ENCODE measurements at places on chromosomes 4 and X.

DNA sequence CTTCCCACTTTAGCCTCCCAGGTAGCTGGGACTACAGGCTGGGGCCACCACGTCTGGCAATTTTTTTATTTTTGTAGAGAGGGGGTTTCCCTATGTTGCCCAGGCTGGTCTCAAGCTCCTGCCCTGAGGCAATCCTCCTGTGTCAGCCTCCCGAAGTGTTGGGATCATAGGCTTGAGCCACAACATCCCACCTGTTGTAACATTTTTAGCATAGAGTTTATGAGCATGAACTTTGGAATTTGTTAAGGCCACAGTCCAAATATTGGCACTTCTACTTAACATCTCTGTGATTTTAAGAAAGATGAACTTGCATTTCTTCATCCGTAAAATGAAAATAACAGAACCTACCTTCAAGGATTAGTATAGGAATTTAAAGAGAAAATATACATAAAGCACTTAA, 445.6 kb downstream of the IQCM start:
- DNase-seq: no peak

GRCh38 chrX:15165832-15166231, 104.1 kb downstream of the ASB9 start:
- DNase-seq: no peak

GRCh38 chr4:1792832-1793495, at the start of gene FGFR3:
Gene FGFR3, plus strand, starts transcription at chr4:1793293. Its CDS starts 642 bp downstream, at chr4:1793935.
- no peak for DNase-seq

- no peak for DNase-seq
These were observed 41.5 kb downstream of the EFNB1 start for GRCh38 chrX:68870357-68870756.

GRCh38 chr4:8470451-8471024, 30.0 kb downstream of the TRMT44 start:
- no peak for DNase-seq

- DNase-seq: no peak
These were observed 130.6 kb upstream of the FAT1 start for GRCh38 chr4:186854256-186854655.

- DNase-seq: no peak
These were observed 168.2 kb upstream of the BCOR start for GRCh38 chrX:40265936-40266335.

DNA sequence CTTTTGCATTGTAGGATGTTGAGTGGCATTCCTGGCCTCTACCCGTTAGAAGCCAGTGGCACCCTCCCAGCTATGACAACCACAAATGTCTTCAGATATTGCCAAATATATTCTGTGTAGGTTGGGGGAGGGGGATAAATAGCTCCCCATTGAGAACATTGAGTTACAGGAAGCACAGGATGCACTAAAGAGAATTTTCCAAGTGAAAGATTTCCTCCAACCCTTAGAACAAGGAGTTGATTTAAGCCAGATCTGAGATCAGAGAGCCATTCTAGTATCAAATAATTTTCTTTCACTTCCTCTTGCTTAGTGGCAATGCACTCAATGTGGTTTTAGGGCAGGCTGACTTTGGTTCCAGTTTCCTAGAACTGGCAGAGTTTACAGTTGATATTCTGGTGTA, 436.6 kb downstream of the C4orf33 start:
- DNase-seq: peak; percentile 1

GRCh38 chr4:17236686-17237085, 275.2 kb downstream of the QDPR start:
- no peak for DNase-seq

DNA sequence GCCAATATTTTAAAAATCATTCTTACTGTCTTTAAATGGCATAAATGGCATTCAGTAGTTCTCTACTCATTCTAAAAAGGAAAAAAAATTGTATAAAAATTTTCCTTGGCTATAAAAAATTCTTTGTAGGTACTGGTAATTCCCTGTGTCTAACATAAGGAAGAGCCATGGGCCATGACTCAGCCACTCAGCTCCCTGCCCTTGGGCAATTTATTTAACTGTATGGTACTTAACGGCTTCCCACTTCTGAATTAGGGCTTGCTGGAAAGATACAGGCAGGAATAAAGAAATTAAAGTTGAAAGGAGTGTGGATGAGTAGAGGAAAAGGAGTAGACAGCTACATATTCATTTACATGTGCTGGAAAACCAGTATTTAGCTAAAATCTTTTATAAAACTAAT, 30.6 kb downstream of the ABHD18 start:
- DNase-seq: no peak

- no peak for DNase-seq
These were observed 146.2 kb upstream of the NDST4 start for GRCh38 chr4:115259642-115260041.

DNA sequence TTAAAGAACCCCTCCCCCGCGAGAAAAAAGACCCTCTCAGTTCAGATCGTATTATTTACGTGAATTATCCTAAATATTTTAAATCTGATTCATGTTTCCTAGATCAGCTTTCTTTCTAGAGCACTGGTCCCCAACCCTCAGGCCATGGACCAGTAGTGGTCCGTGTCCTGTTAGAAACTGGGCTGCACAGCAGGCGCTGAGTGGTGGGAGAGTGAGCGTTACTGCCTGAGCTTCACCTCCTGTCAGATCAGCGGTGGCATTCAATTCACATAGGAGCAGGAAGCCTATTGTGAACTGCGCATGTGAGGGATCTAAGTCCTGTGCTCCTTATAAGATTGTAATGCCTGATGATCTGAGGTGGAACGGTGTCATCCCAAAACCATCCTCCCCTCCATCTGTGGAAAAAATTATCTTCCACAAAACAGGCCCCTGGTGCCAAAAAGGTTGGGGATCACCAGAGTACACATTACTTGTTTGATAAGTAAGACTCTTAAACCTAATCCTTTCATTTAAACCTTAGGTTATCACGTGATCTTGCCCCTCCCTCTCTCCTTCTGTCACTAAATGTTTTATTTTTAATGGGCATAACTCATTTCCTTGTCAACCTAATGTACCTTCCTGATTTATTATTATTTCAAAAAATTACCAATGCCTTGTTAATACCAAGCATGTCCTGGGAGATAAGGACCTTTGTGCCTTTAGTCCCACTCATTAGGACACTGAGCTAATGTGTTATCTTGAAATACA, 442.9 kb downstream of the TLL1 start:
- DNase-seq: no peak

DNA sequence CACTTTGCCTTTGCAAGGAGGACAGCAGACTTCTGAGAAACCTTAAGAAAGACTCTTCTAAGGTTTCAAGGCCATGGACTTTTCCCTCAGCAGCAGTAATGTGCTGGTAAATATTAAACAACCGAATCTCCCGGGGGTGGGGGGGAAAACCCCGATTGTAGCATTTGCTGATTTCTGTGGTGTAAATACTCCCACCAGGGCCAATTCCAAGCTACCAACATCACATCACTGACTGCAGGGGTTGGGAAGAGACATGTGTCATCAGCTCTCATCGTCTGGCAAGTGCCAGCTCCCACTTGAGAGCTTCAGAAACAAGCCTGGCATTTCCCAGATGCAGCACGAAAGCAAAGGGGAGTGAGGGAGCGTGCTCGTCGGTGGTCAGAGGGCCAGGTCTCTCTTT, 101.2 kb downstream of the BCOR start:
- DNase-seq: no peak

DNA sequence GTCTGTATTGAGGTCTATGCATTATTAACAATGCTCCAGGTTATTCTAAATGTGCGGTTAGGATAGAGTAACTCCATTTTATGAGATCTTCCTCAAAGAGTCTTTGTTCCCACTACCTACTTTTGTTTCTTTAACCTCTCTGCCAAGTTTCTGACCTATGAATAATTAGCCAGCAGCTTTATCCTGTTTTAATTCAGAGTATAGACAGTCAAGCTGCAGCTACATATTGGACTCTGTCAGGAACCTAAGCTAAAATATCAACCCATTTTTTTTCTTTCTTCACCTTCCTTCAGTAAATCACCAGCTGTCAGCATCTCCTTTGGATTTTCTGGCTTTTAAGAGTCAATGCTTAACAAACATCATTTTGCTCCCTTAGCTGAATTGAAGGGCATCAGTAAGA, 72.3 kb downstream of the TMEM47 start:
- no peak for DNase-seq

DNA sequence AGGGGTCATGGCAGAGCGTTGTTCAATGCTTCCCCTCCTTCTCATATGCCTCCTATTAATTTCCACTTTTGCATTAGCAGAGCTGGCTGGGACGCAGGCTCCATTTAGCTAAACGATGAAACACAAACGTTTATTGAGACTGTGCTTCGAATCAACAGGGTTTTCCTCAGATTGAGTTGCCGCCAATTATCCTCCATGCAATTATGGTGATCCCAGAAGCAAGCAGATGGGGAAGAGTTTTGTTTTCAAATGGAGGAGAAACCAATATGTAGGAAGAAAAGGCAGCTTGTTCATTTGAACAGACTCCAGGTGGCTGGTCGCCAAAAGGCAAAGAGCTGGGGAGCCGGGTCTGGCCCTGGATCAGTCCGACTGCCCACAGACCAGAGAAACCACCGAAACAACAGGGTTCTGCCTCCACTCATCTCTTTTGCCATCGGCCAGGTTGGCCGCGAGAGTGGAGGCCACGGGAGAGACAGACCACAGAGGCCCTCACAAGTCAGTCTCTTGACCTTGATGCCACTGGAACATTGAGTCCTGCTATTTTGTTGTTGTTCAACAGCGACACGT, 184.8 kb downstream of the GBA3 start:
- no peak for DNase-seq

DNA sequence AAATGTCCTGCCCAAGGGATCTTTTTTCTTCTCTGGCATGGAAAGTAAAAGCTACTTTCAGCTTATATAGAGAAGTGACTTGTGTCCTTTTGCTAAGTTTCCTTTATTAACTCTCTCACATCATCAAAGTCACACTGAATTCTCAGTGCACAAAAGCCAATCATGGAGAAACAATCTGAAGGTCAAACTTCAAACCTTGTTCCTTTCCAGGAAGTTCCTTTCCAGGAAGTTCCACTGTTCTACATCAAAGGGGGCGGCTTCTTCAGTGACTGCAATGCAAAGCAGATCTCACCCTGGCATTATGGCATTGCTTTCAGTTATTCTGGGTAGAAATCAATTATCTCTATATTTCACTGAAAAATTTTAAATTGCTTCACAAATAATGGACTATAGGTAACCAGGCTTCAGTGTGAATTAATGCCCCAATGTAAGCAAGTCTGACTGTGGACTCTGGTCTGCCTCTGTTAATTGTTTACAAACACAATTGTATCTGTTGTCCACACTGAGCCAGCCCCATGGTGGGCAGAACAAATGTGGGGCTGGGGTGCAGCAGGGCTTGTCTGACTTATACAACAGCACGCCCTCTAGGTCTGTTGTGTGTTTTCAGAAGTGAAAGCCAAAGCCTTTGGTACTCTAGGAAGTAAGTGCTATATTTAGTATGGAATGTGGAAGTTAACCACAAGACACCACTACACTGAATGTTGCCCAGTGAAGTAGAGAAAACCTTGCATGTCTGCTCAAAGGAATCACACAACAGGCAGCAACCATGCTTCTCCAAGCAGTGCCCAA, 98.8 kb downstream of the CDS1 start:
- no peak for DNase-seq

DNA sequence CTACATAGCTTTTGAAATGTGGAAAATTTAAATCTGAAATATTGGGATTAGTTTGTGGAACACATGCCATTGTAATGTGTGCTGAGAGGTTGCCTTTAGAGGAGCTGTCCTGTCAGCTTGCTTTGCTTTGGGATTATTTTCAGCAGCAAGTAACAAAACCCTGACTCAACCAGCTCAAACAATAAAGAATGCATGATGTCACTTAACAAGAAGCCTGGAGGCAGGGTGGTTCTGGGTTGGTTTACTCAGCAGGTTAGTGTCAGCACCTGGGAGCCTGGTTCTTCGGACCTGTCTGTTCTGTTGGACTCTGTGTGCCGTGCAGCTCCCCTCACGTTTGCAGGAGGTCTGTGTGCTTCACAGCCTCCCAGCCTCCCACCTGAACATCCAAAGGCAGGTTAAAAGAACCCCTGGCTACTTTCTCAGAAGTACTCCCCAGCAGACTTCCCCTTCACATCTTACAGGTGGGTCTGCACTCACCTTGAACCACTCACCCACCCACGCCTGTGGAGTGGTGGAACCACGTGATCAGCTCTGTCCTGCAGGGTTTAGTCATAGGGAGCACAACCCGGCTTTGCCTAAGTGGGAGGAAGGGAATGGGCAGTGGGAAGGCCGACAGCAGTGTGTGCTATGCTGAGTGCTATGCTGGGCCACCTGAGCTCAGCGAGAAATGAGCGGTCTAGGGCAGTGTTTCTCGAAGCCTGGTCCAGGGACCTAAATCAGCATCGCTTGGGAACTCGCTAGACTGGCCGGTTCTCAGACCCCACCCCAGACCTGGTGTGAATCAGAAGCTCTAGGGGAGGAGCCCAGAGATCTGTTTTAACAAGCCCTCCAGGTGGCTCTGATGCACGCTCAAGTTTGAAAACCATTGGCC, 20.4 kb downstream of the TMEM131L start:
- no peak for DNase-seq

- DNase-seq: no peak
These were observed 13.6 kb upstream of the TMEM156 start for GRCh38 chr4:39045827-39046221.

DNA sequence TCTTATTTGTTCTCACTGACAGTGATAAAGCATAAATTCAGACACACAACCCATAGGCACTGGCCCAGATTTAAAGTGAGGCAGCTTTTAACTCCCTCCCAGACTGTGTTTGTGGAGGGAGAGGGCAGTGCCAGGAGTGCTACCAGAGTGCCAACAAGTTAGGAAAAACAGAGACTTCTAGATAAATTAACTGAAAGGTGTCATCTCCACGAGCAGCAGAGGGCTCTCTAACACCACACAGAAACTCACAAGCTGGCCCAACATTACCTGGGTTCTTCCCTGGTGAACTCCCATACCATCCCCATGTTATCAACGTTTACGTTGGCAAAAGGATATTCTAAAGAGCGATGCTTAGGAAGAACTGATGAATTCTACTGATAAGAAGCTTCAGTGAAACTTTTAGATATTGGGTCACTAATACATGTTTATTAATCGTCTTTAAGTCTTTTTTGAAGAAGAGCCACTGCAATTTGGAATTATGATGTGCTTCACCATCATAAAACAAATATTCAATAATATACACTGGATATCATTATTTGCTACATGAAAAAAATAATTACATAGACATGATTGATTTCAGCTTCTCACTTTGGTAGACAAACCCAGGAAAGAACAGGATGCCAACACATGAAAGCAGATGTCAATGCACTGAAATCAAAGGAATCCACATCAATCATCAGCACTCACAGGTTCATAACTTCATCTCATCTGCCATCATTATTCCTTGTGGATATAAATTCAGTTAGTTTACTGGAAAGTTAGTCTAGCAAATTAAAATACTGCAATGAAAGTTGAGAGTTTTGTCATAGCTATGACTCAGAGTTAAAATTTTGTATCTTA, 121.2 kb upstream of the NAP1L5 start:
- DNase-seq: peak; percentile 25

- no peak for DNase-seq
These were observed 23.5 kb downstream of the IRS4 start for GRCh38 chrX:108712886-108713285.

- DNase-seq: peak; percentile 14
These were observed 76.0 kb downstream of the INTS6L start for GRCh38 chrX:135596495-135596894.
